Fibroblast of lung (primary cell): ENCODE measurements at places on chromosomes 6 and 20.

GRCh38 chr20:63738687-63739129 lies 868 bp upstream of the SLC2A4RG start:
- DNase-seq = peak; percentile 28

- DNase-seq = no peak
Measured at GRCh38 chr6:163718537-163718936, 304.0 kb downstream of the QKI start.

- no peak for DNase-seq
Measured at GRCh38 chr6:16136091-16136490, 7.2 kb downstream of the MYLIP start.

GRCh38 chr6:52749556-52750152 lies 13.6 kb downstream of the GSTA2 start:
- DNase-seq = no peak

GRCh38 chr6:121497970-121498375 lies 62.5 kb downstream of the GJA1 start:
- peak; percentile 45 for DNase-seq

GRCh38 chr6:162379757-162380409 lies 347.7 kb downstream of the PRKN start:
- peak; percentile 45 for DNase-seq
